Stimulated activated CD4-positive, alpha-beta T cell treated with anti-CD3 and anti-CD28 coated beads, TNF-alpha, amount 100 ng/mL, for 1 hour (primary cell): ENCODE measurements at places on chromosomes 11 and 22.

GRCh38 chr22:17960695-17961445, 63.5 kb downstream of the MICAL3 start:
- DNase-seq = no peak

- DNase-seq = no peak
Measured at GRCh38 chr11:111120161-111120560, 125.4 kb upstream of the POU2AF2 start.

GRCh38 chr11:74519710-74520109, 26.2 kb upstream of the LIPT2 start:
- no peak for DNase-seq

DNA sequence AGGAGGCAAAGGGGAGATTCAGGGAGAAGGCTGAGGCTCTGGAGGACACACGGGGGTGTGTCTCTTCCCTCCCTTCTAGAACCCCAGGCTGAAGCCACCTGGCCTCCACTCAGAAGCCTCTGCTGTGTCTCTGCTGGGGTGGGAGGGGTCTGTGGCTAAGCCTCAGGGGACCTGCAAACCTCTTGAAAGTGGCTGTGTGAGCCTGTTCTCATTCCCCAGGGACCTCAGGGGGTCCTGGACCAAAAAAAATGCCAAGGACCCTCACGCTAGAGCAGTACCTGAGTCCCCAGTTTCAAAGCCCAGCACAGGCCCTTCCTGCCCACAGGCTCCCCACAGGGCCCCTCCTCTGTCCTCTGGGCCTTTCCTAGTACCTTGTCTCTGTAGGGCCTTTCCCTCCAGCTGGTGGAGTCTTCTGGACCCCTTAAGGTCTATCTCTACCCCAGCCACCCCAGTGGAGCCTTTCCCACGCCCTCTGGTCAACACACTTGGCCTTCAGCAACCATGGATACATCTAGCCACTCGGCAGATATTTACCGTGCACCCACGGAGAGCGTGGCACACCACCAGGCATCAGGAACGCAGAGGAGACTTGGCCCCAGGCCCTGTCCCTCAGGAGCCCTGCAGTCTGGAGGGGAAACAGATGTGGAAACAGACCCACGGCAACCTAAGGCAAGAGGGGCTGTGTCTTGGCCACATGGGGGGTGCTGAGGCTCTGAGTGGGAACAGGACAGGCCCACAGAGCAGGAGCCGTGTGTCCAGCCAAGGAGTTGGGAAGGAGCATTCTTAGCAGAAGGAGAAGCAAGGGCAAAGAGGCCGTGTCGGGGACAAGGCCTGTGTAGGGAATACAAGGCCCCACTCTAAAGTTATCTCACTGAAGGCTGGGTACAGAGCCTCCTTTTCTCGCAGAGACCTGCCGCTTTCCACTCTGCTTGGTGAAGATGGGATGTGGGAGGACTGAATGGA, 18.5 kb downstream of the PLA2G6 start:
- DNase-seq = no peak

GRCh38 chr11:100978939-100979338, 150.7 kb downstream of the PGR start:
- no peak for DNase-seq

DNA sequence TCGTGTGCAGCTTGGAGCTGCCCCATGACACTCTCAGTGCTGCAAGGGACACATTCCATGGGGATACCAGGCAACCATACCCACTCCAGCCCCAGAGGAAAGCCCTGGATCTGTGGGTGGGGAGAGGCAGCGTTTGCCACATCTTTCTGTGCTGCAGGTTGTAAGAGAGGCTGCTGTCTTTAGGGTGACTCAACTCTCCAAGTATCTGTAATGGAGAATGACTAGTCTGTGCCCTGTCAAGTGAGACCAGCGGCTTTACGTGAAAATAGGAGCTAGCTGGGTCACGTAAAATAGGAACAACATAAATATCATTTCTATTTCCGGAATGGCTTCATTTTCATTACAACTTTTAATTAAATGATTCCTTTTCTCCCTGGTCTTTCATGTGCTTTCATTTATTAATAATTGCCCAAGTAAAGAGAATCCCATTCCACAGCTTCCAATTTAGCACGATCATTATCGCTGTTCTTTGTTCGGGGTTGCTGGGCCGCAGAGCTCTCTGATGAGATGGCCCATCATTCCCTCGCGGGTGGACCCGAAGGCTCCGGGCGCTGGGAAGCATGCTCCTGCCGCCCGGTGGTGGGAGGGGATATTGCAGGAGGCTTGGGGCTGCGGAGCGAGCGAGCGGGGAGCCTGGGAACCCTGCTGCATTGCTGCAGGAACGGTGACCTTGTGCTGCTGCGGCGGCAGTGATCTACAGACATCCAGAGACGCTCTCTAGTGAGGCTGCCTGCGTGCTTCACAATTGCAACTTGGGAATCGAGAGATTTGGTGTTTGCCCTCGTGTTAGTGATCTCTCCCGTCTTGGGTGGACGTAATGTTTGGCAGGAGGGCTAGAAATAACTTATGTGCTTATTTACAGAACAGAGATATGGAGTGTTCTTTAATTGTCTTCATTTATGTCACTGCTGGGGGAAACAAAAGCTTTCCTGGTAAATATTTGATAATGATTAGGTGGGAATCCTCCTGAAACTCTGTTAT, 10.6 kb downstream of the SLC6A5 start:
- DNase-seq = no peak

DNA sequence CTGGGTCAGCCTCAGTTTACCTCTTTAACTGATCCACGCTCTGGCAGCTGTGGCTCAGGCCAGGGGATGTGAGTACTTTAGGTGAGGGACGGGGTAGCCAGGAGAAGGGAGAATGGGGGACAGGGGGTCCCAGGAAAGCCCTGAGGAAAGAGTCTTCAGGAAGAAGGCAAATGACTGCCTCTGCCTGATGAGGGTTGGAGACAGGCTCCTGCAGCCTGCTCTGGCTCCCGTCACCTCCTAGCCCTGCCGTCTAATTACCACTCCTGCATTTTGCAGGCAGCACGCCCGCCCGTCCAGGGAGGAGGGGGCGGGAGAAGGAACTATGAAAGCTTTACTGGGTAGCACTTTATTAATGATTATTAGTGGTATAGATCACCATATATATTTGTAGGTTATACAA, 116.6 kb downstream of the CEP164 start:
- no peak for DNase-seq

DNA sequence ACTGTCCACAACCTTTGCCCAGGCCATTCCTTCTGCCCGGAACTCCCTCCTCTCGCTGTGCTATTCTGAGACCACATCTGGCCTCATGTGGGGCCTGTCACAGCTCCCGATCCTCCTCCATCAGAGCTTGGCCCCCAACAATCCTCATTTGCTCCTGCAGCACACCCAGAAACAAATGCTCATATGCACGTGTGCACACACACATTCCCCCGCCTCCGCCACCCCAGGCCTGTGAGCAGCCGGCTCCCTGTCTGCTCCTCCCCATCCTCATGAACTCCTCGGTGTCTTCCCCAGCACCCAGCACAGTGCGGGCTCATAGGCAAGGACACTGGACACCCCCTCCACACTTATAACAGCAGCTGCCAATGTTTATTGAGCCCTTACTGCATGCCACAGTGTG, 29.7 kb upstream of the PICK1 start:
- DNase-seq = no peak

DNA sequence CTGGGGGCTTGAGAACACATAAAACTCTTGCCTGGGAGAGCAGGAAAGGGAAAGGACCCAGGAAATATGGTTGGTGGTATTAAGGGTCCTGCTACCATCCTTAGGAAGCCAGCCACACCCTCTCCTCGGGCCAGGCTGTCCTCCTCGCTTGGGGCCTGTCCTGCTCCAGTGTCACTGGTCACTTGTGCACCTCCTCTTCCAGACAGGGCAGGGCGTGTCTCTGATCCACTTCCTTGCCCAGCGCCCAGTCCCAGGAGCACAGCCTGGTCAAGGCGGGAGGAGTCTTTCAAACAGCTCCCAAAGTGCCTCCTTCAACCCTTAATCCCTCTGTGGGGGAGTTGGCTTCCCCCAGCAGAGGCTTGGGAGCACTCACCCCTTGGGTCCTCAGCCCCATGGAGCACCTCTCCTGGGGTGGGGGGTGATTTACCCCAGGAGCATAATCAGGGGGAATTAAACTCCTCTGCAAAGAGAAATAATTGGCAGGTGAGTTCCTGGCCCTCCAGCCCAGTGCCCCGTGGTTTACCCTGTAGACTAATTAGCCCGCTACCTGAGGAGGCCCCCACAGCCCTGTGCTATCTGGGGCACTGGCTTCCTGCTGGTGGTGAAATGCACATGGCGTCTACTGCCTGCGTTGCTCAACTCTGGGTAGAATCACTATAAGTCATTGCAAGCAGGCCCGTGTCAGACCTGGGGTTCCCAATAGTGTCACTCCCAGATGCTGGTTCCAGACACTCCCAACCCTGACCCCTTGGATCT, 8.0 kb downstream of the TMPRSS6 start:
- DNase-seq = no peak

- DNase-seq = no peak
Measured at GRCh38 chr22:44305455-44305854, 7.3 kb downstream of the SHISAL1 start.

GRCh38 chr22:32996702-32997101, 61.5 kb downstream of the SYN3 start:
- no peak for DNase-seq

GRCh38 chr11:47960015-47960414, 20.3 kb upstream of the PTPRJ start:
- no peak for DNase-seq

DNA sequence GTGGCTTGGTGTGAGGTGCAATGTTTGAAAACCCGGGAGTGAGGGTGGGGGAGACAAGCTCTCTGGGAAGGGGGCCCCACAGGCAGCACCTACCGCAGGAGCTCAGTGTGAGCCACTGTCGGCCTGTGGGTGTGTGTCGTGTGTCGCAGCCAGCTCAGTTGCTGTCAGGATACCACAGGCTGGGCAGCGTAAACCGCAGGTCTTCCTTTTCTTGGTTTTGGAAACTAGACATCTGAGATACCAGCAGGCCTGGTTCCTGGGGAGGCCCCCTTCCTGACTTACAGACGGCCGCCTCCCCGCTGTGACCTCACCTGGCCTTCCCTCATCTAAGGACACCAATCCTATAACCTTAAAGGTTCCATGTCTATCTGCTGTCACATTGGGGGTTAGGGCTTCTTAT, 19.4 kb downstream of the IRF7 start:
- no peak for DNase-seq

DNA sequence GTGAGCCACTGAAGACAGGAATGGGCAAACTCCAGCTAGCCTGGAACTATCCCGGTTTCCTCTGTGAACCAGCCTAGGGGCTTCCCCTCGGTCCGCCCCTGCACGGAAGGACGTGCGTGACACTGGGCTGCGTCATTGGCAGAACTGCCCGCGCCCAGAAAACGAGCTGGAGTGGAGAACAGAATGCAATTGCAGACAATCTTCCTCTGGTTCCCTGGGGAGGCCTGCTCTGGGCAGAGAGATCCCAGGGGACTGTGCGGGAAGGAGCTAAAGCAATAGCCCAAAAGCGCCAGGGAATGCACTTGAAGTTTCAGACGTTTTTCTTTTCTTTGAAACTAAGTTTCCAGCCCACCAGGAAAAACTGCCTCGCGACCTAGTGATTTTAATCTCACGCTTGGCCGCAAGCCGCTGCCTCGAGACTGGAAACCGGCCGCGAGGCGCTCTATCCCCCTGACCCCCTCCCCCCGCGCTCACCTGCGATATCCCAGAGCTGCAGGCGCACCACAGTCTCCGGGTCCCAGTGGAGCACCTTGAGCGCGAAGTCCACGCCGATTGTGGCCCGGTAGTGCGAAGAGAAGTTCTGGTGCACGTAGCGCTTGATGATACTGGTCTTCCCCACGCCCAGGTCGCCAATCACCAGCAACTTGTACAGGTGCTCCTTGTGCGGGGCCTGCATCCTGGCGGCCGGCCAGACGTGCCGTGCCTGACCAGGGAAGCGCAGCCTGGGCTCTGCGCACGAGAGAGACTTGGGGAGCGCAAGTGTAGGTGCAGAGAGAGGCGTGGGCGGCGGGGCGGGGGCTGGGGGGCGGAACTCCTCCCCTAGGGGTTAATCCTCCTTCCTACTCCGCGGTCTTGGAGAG, at the start of gene RAB38:
RAB38 (minus strand) TSS at position 735 of the 860 bp plus-strand sequence; CDS start at position 676, 59 bp downstream.
- no peak for DNase-seq
